Thoracic aorta endothelial cell (primary cell): ENCODE measurements at places on chromosomes 7 and 10. TPM values are rescaled to one million over a fixed set of nuclear protein-coding genes. Genes with fewer than 3 reads are reported as not detected.

Gene CLEC2L
- not detected in 2 replicates for total RNA-seq

Gene ATRNL1
- not detected in 2 replicates for total RNA-seq

Gene MACROH2A2
- 0.14 and 0.66 TPM in 2 replicates for total RNA-seq

Gene EEPD1
- 0.27 and 2.5 TPM in 2 replicates for total RNA-seq
